ENCODE measurements at places on chromosomes 7 and 10.
A peak's percentile ranks its signal among the peaks of the same experiment; 100 is the strongest.

DNA sequence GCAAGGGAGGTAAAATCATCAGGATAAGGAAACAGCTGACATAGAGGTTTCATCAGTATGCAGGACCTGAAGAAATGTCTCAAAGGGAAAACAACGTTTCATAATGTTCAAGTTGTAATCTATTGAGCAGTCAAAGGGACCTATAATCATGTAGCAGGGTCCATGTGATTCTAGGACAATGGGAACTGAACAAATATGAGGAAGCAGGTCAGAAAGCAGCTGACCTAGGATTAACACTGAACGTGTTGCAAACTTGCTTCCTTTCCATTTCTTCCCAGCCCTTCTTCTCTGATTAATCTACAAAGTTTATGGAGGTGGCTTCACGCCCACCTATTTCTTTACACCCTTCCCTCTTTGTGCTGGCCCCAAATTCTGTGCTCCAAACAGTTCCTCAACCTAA, 256.9 kb upstream of the AKR1E2 start:
- DNase-seq: no peak

- DNase-seq: peak; percentile 85
Observed at GRCh38 chr7:50690541-50691011, 92.1 kb downstream of the GRB10 start.

GRCh38 chr7:148838905-148839304, 45.2 kb downstream of the EZH2 start:
- DNase-seq: no peak

DNA sequence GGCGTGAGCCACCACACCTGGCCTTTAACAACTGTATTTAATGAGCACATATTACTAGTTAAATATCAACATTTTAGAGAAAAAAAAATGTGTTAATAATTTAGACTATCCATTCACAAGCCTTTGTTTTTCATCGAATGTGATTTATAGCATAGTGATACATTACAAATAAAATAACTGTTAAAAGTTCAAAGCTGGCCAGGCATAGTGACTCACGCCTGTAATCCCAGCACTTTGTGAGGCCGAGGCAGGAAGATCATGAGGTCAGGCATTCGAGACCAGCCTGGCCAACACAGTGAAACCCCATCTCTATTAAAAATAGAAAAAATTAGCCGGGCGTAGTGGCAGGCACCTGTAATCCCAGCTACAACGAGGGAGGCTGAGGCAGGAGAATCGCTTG, 72.7 kb downstream of the HACD1 start:
- no peak for DNase-seq

GRCh38 chr10:102112210-102112817, 7.9 kb downstream of the LDB1 start:
- no peak for DNase-seq

GRCh38 chr10:126732308-126732707, 61.8 kb upstream of the C10orf90 start:
- no peak for DNase-seq

DNA sequence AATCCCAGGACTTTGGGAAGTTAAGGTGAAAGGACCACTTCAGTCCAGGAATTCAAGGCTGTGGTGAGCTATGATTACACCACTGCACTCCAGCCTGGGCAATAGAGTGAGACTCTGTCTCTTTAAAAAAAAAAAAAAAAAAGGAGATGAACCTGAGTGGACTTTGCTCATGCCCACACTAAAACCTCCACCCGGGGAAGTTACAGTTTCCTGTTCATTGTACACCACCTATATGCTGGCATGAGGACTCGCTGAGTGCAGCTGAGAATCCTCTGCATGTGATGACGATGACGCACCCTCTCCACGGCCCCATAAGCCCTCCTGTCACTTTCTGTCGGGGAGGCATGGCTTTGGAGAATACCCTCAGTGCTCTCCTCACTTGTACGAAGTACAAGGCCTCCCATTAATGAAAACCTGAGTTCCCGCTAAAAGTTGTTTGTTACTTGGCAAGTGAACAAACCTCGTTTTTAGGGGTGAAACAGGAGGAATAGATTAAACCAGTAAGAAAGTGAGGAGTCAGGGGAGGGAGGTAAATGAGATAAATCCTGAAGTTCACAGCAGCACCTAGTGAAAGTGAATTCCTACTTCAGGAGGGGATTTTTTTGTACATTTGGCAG, 15.9 kb downstream of the TMEM176B start:
- peak; percentile 30 for DNase-seq

DNA sequence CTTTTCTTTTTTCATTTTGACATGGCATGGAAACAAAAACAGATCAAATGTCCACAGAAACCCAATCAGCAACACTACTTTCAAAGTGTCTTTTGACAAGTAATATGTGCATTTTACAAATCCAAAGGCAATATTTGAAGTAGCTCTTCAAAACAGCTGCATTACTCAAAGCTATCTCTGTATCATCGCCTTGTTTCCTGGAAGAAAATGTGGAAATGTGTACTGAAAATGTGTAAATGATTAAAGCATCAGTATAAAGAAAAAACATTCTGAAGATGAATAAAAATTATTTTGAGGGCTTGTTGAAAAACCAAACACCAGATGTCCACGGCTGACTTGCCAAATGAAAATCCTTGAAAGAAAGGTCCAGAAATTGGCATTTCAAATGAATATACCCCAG, 16.5 kb upstream of the ITGB8 start:
- no peak for DNase-seq

DNA sequence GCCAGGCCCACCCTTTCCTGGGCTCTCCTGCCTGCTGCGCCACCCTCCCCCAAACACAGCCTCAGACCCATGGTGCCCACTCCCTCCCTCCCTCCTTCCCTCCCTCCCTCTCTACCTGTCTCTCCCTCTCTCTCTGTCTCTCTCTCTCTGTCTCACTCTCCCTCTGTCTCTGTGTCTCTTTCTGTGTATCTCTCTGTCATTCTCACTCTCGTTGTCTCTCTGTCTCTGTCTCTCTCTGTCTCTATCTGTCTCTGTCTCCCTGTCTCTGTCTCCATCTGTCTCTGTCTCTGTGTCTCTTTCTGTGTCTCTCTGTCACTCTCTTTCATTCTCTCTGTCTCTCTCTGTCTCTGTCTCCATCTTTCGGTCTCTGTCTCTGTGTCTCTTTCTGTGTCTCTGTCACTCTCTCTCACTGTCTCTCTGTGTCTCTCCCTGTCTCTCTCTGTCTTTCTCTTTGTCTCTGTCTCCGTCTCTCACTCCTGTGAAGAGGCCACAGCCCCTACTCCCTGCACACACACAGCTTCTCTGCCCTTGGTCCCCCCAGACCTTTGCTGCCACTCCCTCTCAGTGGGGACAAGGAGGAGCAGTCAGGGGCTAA, 51.5 kb downstream of the CALML3 start:
- no peak for DNase-seq

DNA sequence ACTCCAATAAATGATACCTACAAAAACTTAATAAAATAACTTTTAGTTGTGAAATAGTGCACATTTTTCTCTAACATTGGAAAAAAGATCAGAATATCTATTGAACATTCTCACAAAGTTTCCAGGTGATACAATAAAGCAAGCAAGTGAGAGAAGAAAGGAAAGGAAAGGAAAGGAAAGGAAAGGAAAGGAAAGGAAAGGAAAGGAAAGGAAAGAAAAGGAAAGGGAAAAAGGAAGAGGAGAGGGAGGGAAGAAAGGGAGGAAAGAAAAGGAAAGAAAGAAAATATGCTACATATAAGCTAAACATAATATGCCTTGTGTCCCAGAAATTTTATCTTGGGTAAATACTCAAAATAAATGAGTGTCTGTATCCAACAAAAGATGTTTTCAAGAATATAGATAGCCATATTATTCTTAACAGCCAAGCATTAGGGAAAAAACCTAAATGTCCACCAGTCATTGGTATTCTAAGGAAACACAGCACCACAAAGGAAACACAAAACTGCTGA, 510.2 kb upstream of the ZWINT start:
- DNase-seq: no peak

GRCh38 chr10:77702166-77702565, 64.6 kb upstream of the KCNMA1 start:
- DNase-seq: no peak

DNA sequence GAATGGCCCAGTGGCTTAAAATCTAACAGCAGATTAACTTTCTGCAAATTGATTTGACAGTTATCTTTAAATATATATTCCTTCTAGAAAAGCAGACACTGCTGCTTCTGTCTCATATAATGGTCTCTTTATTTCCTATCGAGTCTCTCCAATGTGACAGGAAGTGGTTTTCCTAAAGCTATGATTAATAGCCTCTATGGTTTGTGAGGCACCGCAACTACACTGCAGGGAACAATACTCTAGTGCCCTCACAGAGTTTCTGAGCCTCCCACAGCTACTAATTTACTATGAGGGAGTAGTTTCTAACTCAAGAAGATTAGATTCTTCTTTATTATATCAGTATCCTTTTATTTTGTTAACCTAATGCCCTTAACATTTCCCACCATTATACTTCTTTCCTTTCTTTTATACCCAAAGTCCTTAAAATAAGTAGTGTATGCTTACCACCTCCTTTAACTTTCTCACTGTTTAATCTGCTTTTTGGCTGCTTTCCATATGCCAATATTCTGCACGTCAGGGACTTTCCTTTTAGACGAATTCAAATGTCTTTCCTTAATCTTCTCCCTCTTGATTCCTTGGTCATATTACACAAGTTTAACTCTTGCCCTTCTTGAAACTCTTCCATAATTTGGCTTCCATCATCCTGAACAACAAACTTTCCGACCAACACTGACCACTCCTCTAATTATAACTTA, 23.8 kb upstream of the AHR start:
- DNase-seq: peak; percentile 54

DNA sequence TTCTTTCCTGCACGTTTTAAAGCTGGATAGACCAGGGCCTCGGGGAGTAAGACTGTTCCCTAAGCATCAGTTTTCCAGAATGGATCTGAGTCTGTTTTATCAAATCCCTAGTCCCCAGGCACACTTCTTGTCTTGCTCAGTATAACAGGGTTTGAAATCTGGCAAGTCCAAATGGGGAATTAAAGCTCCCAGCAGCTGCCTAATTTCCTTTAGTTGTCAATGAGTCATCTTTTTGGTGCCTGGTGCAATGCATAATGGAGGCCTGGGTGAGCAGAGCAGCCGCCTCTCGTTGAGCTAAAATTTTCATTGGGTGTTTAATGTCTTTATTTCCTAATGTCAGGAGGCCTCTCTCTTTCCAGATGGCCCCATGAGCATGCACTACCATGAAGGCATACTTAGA, 87.9 kb downstream of the STRA8 start:
- DNase-seq: no peak

GRCh38 chr7:25842201-25842733, 309.7 kb upstream of the NFE2L3 start:
- DNase-seq: no peak

DNA sequence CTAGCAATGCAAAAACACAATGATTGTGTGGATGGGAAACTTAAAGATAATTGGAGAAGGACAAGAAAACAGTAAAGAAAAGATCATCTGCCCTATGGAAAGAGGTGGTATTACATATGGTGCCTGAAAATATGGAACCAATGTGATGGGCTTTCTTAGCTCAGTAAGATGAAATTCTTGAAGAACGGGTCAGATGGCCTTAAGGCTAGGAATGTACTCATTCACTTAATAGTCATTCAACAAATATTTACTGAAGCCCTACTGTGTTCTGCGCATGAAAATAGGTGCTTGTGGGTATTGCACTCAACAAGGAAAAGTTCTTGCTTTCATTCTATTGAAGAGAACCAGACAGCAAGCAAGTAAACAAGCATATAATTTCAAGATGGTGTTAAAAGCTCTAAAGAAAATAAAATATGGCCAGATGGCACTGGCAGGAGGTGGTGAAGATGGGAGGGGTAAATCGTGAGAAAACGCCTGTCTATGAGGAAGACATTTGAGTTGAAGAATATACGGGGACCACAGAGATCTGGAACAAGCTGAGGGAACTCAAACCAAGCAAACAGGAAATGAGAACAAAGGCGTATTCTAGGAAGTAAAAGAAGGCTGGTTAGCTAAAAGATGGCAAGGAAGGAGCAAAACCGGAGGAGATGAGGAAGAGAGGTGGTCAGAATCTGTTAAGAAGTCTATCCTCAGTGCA, 179.7 kb downstream of the ANK3 start:
- DNase-seq: no peak

- no peak for DNase-seq
Observed at GRCh38 chr10:31896968-31897384, 31.7 kb downstream of the ARHGAP12 start.

- no peak for DNase-seq
Observed at GRCh38 chr7:68676813-68677535, 921.3 kb upstream of the AUTS2 start.

DNA sequence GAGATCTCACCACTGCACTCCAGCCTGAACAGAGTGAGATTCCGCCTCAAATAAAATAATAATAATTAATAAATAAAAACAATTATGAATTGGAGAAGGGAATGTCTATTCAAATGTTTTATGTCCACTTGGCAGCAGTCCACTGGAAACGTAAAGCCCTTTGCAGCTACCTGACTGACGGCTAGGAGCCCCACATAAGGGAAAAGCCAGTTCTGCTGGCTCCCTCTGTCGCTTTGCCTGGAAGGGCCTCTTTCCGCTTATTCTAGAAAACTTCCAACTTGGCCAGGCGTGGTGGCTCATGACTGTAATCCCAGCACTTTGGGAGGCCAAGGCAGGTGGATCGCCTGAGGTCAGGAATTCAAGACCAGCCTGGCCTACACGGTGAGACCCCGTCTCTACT, 6.1 kb upstream of the TNS3 start:
- DNase-seq: no peak

- DNase-seq: no peak
Observed at GRCh38 chr10:5888351-5888750, 1.3 kb downstream of the ANKRD16 start.

DNA sequence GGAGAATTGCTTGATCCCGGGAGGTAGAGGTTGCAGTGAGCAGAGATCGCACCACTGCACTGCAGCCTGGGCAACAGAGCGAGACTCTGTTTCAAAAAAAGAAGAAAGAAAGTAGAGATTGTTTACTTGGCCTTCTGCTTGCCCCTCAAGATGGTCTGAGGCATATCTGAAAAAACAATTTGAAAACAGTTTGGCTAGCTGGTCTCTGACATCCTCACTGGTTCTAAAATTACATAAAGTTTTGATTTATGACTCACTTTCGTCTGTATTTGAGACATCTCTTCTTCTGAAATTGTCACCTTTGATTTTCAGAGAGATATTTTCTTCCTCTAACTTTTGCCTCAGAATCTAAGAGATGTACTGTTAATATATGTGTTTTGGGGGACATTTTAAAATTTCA, 49.6 kb upstream of the HELLS start:
- no peak for DNase-seq

GRCh38 chr10:128324058-128324827, 198.0 kb upstream of the MKI67 start:
- DNase-seq: peak; percentile 31

- DNase-seq: no peak
Observed at GRCh38 chr7:156578578-156578940, 62.0 kb upstream of the RNF32 start.

GRCh38 chr7:11612737-11613136, 219.3 kb downstream of the THSD7A start:
- DNase-seq: no peak

GRCh38 chr10:116664631-116665030, 43.9 kb downstream of the PNLIPRP2 start:
- DNase-seq: no peak

GRCh38 chr7:129612112-129613015, 844 bp downstream of the NRF1 start:
- DNase-seq: no peak

All from DMS153 (cell line).